ENCODE measurements at places on chromosomes 6 and 20. TPM values are rescaled to one million over a fixed set of nuclear protein-coding genes. Genes with fewer than 3 reads are reported as not detected.

The HLA-DMB gene
- 46.9 TPM for total RNA-seq

The ZC3H12D gene
- 1.6 TPM for total RNA-seq

DNA sequence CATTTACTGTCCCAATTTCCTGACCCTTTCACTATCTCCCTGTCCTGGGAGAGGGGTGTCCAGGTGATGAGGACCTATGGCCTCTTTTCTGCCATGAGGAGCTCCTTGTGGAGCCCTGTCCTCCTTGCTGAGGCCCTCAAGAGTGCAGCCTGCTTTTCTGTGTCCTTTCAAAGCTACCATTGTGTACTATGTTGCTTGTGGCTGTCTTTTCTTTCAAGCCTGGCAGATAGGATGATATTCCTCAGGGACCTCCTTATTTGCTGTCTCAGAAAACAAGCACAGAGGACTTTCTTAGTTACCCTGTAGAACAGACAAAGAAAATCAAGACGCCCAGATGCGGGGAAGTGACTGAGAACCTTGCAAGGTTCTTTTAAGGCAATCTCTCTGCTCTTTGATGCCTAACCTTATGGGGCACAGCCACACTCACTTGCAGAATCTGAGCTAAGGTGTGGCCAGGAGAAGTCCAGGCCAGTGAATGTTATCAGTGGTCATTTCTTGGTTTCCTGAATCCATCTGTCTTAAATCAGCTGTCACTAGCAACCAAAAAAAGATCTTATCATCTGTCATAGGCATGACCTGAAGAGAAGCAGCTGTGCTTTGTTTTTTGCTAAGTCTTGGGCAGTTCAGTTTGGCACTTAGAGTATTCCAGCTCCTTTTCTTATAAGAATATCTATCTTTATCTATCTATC lies 17.2 kb downstream of the CARMIL1 start:
- DNase-seq, result no peak

DNA sequence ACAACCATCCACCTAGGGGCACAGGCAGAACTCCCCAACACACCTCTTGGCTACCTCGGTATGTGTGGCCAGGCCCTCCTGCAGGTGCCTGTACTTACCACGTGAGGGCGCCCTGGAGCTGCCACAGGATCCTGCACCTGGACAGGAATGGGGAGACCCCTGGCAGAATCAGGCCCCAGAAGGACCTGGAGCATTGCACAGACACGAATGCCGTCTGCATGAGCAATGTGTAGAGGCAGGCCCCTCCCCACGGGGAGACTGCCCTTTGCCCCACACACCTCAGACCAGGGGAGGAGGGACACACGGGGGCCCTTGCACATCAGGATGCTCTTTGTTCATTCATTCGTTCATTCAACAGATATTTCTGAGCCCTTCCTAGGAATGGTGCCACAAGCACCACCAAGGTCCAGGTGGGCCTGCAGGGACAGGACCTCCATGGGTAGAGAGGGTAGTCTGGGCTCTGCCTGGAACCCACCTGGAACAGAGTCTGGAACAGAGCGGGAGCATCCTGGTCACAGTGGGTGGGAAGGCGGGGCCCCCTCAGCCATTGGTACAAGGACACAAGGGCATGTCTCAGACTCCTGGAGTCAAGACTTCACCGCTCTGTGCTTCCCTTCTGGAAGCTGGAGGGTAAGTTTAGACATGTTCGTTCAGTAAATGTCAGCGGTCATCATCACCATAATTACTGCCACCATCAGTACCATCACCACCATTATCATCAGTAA lies 32.3 kb downstream of the YTHDF1 start:
- DNase-seq, result no peak

DNA sequence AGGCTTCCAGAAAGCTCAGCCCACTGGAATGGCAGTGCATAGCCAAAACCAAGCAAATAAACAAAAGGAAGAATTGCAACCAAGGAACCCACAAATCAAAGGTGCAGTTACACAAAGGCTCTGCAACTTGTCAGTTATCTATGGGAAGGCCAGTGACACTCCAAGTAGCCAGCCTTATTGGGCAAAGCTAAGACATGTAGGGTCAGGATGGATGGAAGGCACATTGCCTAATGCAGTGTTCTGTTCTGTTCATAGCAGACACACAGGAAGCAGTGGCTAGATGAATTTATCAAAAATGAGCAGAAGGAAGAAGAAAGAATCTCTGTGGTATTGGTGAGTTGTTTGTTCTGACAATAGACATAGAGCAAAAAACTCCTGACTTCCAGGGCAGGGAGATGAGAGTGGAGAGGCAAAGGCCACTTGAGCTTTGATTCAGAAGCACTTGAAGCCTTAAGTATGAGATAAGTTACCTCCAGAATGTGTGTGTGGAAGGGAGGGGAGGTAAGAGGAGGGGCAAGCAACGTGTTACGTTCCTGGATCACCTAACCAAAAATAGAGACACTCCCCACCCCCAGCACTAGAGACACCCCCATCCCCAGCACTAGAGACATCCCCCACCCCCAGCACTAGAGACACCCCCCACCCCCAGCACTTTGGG lies 57.9 kb upstream of the AKAP12 start:
- no peak for DNase-seq

Data from sciatic nerve (tissue), 2 donors.